ENCODE measurements at places on chromosomes 11 and 22.
A peak's percentile ranks its signal among the peaks of the same experiment; 100 is the strongest.

DNA sequence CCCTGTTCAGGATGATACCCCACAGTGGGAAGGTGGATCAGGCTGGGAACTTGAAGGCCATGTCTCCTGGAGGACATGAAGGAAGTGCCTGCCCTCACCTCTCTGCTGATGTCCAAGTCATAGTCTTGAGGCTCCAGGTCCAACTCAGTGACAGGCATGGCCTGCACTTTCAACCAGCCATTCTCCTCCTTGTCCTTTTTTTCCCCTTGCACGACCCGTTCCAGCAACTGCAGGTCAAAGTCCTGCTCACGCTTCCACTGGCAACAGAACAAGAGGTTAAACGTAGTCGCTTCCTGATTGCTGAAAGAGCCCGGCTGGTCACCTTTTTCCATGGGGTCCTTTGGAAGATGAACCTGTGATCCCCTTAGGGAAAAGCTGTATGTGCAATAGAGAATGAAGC, 47.7 kb downstream of the C11orf58 start:
- DNase-seq = no peak

DNA sequence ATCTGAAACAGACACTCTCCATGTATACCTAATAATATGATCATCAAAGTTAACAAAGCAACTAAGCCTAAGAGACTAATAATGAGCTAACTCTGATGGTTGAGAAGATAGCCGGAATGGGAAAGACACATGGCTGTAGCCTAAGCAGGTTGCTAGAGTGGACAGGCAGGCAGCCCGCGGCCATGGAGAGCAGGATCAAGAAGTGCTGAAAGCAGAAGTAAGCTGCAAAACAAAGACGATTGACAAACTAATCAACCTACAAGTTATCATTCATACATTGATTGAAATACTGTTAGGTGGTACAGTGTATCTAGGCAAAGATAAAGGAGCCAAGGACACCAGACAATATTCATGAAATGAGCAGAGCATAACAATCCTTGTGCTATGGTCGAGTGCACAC, 29.3 kb downstream of the SLN start:
- DNase-seq = no peak

DNA sequence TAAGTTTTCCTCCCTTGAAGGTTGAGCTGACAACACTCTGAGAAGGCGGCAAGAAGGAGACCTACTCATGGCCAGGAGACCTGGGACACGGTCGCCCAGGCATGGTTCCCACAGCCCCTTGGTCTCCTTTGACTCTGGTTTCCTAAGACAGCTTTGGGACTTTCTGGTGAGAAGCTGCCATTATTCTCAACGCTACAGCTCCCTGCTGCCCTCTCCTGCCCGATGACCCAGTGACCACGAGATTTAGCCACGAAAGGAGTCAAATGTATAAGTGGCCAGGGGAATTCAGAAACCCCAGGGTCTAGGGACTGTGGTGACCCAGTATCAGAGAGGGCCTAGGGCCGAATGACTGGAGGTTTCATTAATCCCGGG, 699 bp upstream of the SDF2L1 start:
- peak; percentile 10 for DNase-seq

GRCh38 chr22:20424568-20424931, 13.1 kb downstream of the SCARF2 start:
- DNase-seq = no peak

DNA sequence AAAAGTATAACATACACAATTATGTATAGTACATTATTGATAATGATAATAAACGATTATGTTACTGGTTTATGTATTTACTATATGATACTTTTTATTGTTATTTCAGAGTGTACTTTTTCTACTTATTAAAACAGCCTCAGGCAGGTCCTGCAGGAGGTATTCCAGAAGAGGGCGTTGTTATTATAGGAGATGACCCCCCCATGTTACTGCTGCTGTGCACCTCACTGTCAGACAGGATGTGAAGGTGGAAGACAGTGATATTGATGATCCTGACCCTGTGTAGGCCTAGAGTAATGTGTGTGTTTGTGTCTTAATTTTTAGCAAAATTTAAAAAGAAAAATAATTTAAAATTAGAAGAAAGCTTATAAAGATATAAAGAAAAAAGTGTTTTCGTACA, 57.6 kb downstream of the REXO2 start:
- no peak for DNase-seq

DNA sequence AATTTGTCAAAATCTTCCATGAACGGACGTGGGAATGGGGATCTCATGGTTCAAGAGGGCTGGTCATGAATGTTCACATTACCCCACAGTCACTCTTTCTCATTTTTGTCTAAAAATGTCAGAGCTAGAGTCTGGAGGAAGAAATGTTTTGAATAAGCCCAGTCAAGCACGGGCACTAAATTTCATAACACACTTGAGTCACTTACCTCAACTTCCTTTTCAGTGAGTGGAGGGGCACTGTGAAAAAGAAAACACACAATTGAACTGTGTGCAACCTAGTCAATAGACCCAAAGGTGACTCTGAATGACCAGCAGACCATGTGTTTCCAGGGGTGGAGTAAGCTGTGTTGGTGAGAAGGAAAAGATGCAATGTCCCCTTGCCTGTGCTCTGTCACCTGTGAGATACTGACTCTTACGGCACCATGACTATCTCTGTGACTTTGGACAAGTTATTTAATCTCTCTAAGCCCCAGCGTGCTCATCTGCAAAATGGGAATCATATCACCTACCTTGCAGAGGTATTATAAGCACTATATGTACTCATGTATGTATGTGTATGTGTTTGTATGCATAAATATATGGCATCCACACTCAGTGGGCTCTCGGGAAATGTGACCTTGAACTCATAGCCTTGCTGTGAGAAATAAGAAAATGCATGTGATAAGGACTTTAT, 38.2 kb upstream of the LYVE1 start:
- DNase-seq = no peak

DNA sequence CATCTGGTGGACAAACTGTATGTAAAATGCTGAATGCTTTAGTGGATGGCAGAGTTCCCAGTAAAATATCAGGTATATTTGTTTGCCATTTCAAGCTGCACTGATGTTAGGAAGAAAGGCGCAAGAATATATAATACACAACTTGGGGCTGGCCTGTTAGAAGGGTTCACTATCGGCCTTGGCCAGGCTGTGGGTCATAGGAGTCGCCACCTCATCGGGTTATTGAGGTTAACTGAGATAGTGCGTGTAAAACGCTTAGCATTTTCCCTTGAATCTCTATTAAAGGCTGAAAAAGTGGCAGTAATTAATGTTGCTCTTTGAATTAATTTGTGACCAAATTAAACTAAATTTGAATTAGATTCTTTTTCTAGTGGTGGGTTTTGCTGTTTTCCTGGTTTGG, 5.1 kb downstream of the FAM118A start:
- no peak for DNase-seq

DNA sequence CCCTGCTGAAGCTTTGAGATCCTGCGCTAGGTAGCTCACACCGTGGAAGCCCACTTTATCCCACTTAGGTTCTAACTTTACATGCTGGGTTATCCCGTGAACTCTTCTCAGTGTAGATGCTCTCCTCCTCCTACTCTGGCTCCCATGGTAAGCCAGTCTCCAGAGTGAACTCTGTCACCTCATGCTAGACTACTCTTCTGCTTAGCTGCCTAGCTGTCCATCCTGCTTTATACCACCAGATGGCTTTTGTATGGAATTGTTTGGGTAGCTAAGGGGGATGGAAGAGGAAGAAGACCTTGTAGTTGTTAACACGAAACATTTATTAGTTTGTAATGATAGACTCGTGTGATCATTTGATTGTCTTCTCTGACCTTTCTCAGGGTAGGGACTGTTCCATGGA, 46.8 kb downstream of the EMSY start:
- no peak for DNase-seq

GRCh38 chr22:46074771-46075551, 75.4 kb upstream of the PPARA start:
- DNase-seq = no peak

GRCh38 chr22:38837414-38837928, 6.4 kb downstream of the NPTXR start:
- DNase-seq = no peak

GRCh38 chr22:50622723-50623327, 5.1 kb downstream of the ARSA start:
- DNase-seq = no peak

- peak; percentile 59 for DNase-seq
Observed at GRCh38 chr22:30754971-30755758, 60.5 kb downstream of the OSBP2 start.

GRCh38 chr11:104046331-104046730, 9.9 kb downstream of the DDI1 start:
- DNase-seq = no peak

GRCh38 chr11:56845121-56845732, 96.7 kb upstream of the OR9G4 start:
- no peak for DNase-seq

GRCh38 chr22:35445933-35446332, 46.0 kb downstream of the MCM5 start:
- peak; percentile 53 for DNase-seq

DNA sequence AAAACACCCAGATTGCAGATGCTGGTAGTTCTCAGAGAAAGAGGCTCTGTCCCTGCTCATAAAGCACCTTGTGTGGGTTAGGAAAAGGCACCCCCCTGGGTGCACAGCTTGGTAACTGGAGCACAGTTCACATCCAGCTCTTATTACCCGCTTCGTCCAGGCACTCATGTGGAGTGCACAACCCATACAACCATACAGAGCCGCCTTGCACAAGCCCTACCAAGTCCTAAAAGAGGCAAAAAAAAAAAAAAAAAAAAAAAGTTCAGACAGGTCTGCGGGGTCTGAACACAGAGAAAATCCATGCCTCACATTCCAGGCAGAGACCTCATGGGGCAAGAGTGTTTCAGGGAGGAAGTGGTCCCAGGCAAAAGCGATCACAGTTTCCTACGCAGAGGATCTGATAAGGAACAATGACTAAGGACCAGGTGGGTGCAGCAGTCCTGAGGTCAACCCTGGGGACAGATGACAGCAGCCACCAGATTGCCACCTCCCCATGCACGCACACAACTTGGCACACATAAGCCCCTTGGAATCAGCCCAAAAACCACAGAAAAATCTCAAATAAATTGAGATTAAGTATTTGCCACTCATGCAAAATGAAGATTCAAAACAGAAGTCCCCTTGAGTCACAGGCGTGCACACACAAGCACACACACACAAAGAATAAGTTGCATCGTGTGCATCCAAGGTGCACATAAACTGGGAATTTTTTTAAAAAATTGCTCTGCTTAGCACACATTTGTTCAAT, 12.3 kb downstream of the MB start:
- peak; percentile 68 for DNase-seq

- DNase-seq = peak; percentile 44
Observed at GRCh38 chr11:68122936-68123539, 1.9 kb upstream of the CHKA start.

DNA sequence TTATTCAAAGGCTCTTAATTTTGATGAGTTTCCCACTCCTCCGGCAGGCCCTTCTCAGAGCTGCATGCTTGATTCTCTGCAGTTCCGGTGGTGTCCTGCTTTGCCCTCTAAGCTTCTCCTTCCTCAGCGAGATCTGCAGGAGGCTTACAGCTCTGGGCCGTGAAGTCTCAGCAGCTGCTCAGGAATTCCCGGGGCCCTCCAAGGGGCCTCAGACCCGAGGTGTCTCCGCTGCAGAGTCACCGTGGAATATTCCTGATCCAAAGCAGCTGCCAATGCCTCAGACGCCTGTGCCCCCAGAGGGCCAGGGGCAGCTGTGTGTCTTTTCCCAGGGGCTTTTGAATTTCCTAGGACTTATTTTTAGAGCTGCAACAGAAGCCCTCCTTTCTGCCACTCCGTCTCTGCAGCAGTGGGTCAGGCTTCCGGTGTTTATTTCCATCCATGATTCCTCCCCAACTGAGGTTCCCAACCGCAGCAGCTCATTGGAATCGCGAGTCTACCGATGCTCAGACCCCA, 37.2 kb downstream of the RPS6KA4 start:
- DNase-seq = no peak

GRCh38 chr11:1639666-1640065, 10.1 kb downstream of the KRTAP5-5 start:
- no peak for DNase-seq

GRCh38 chr22:32631507-32632255, 157.1 kb downstream of the FBXO7 start:
- no peak for DNase-seq

All from A172 (cell line).